Activated T-cell treated with anti-CD3 and anti-CD28 coated beads for 24 hours (primary cell): ENCODE measurements at places on chromosomes 1 and 21.

DNA sequence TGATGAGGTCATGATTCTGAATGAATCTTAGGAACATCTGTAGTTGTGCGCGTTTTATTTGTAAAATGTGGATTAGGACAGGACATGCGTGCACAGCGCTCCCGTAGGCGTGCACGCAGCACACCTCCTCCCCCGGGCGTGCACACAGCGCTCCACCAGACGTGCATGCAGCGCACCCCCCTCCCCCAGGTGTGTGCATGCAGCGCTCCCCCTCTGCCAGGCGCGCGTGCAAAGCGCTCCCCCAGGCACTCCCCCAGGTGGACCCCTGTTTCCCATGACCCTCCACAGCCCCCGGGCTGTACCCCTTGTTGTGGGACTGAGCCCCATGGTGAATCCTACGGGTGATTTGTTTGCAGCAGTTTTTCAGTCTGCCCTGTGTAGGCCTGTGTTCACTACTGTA, 61.6 kb downstream of the S100B start:
- no peak for DNase-seq

DNA sequence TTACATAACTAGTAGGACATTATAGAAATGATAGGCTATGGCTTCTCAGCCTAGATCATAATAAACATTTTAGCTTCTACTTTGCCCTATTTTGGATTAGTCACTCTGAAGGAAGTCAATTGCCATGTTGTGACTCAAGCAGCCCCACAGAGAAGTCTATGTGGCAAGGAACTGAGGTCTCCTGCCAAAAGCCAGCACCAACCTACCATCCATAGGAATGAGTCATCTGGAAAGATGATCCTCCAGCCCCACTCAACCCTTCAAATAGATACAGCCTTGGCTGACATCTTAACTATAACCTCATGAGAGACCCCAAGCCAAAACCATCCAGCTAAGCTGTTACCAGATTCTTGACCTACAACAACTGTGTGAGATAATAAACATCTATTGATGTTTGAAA, 76.3 kb upstream of the BEND5 start:
- no peak for DNase-seq

DNA sequence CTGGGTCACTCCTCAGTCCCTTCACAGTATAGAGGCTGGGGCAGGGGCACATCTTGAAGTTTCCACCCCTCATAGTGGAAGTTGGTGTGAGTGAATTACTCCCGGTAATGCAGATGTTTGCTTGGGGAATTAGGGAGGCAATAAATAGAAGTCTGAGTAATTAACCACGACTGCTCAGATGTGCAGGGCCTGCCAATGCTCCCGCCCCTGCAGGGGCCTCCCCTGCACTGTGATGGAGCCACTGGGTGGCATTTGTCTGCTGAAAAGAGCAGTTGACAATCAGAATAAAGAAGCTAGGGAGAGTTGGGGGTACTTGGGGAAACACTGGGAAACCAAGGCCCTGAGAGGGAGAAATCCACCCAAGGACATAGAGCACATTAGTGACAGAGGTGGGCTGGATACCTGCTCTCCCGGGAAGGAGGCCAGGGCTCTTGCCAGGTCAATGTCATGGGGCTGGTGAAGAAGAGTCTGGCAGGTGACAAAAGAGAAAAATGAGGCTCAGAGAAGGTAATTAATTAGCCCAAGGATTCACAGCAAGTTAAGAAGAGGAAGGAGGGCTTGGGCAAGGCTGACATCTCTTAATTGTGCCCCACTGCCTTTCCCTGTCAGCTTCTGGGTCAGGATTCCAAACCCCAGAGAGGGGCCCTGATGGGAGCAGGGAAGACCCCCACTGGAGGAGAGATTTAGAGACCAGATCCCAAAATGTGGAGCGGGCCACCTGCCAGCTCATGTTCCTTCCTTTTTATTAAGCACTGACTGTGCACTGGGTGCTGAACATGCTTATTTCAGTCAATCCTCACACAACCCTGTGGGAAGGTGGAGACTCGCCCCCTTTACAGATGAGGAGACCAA, 436.2 kb downstream of the MATN1 start:
- DNase-seq = no peak

- no peak for DNase-seq
These were observed 328.3 kb downstream of the SMYD3 start for GRCh38 chr1:246178717-246179311.

- peak; percentile 30 for DNase-seq
These were observed 38.6 kb upstream of the COX20 start for GRCh38 chr1:244796719-244797406.

GRCh38 chr1:90800012-90800717, 83.1 kb upstream of the BARHL2 start:
- DNase-seq = no peak

DNA sequence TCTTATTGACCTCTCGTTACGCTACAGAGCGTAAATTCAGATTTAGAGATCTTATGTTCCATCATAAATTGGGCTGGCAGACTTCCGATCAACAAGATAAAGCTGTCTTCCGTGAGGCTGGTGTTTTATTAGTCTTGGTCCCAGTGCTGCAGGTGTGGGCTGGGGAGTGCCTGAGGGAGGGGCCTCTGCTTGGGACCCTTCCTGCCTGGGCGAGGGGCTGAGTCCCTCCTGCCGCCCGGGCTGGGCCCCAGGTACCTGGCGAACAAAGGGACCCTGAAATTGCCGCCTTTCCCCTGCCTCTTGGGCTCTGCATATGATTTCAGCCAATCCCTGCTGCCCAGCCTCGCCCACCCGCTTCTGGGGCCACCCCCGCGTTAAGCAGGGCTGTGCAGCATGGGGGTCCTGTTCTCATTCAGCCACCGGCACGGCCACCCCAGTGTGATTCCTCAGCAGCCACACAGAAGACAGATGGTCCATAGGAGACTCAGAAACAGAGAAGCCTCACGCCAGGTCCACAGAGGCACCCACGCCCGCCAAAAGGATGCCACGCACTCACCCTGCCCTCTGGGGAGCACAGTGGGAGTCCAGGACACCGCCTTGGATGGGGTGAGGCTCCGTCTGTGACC, 6.1 kb upstream of the SAMD11 start:
- DNase-seq = no peak

DNA sequence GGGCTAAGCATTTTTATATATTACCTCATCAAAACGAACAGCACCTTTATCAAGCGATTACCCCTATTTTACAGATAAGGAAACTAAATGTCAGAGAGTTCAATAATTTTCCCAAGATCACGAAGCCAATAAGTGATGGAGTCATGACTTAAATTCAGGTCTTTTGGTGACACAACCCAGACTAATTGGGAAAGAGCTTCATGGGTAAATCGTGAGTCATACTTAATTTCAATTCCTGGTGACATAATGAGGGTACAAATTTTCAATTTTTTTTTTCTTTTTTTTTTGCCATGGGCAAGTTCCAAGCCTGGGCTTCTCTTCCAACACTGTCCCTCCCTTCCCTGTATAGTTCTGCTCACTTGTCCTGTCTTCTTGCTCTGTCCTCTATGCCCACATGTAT, 30.1 kb upstream of the IL10 start:
- DNase-seq = no peak

GRCh38 chr1:179175011-179175841, 54.3 kb downstream of the ABL2 start:
- DNase-seq = no peak

GRCh38 chr1:53121319-53122172, 20.9 kb downstream of the SLC1A7 start:
- DNase-seq = no peak

GRCh38 chr1:195462646-195463045, 1145.6 kb downstream of the KCNT2 start:
- DNase-seq = no peak

DNA sequence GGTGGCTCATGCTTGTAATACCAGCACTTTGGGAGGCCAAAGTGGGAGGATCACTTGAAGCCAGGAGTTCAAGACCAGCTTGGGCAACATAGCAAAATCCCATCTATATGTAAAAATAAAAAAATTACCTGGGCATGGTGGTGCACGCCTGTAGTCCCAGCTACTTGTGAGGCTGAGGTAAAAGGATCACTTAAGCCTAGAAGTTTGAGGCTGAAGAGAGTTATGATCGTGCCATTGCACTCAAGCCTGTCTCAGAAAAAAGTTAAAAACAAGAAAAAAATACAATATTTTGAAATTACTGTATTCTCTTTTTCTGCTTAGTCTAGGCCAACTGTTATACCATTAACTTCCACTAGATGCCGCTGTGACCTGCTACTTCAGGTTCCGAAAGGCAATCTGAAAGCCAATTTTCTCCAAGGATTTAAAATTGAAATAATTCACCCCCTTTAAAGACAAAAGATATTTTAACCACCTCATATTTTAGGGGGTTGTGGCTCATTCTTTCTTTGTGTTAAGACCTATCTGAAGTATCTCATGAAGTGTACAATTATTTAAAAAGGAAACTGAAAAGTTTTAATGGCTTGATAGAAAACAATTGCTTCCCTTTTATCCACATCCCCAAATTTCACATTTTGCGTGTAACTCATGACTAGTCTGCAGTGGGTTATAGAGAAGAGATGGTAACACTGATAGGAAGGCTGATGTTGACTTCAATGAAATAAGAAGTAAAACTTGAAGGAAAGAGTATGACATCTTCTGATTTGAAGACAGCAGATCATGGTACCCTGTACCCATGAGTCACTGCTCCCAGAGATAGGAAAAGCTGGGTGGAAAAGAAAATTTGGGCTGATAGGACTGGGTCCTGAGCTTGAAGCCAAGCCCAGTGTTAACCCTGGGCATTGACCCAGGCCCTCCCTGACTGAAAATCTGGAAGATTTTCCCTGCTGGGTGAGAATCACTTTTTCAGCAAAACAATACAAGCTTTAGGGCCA, 24.4 kb upstream of the CLDN14 start:
- DNase-seq = peak; percentile 23

GRCh38 chr1:30449428-30450147, 273.8 kb downstream of the MATN1 start:
- DNase-seq = no peak

GRCh38 chr1:52190500-52191252, 48.8 kb downstream of the ZFYVE9 start:
- no peak for DNase-seq

GRCh38 chr1:25623007-25623406, 6.4 kb downstream of the MAN1C1 start:
- no peak for DNase-seq

DNA sequence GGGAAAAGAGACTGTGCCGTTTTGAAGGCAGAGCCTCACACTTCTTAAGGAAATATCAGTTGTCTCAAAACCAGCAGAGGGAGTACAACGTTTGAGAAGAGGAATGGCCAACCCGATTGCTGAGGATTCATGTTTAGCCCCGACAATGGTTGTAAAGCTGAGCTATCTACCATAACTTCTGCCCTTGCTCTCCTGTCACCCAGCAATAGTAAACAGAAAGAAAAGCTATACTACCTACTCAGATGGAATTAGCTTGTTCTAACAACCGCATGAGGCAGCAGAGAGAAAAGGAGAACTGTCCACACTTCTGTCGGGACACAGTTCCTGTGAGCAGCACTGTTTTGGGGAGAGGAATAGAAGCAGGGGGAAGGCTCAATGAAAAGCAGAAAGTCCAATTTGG, 91.2 kb downstream of the SLC45A1 start:
- no peak for DNase-seq

- no peak for DNase-seq
These were observed 45.6 kb downstream of the KCNK1 start for GRCh38 chr1:233659495-233659894.

GRCh38 chr1:239566074-239566473, 179.7 kb downstream of the CHRM3 start:
- no peak for DNase-seq

DNA sequence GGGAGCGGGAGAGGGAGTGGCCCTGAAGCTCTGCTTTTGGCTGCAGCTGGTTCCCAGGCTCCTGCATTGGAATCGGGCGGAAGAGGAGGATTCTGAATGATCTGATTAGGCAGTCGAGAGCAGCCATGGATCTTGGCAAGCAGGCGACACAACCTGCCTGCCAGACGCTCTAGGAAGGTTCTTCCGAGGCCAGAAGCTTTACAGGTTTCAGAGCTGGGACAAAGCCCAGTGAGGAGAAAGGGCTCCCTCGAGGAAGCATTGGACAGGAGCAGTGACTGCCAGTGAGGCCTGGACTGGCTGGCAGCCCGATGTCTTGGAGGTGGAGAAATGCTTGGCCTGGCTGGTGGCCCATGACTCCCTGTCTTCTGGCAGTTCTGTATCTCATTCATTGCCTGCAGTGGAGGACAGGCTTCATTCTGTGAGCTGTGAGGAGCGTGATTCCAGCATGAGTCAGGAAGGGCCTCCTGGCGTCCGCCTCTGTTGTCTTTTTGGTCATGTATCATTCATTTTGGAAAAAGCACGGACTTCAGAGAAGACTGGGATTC, 132.7 kb upstream of the IPO9 start:
- no peak for DNase-seq

DNA sequence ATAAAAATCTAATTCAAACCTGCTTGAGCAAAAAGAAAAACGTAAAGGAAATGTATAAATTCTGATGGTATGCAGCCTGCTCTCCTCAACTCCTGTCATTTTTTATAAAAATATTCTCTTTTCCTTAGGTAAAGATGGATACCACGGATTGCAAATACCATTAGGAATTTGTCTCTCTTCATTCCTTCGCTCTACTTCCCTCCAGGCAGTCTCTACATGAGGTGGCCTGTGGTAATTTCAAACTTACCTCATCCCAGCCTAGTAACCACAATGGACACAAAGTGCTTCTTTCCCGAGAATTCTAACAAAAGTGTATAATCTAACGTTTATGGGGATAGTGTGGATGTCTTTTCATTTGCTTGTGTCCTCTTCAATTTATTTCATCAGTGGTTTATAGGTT, 239.5 kb upstream of the LRRC7 start:
- no peak for DNase-seq

DNA sequence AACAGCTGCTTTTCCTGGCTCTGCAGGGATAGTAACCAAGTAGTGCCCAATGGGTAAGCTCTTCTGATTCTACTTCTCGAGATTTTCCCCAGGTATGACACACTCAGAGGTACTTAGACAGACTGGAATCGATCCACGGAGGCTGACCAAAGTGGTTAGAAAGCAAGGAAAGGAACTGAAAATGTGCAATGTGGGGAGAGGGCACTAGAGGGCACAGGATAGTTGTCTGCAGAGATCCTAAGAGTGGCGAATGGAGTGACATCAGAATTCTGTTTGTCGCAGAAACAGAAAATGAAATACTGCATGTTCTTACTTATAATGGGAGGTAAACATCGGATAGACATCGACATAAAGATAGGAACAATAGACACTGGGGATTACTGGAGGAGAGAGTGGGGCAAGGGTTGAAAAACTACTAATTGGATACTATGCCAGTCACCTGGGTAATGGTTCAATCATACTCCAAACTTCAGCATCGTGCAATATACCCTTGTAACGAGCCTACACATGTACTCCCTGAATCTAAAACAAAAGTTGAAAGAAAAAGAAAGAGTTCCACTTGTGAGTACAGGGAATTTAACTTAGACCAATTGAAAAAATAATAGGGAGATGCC, 23.3 kb downstream of the CYP2J2 start:
- no peak for DNase-seq

DNA sequence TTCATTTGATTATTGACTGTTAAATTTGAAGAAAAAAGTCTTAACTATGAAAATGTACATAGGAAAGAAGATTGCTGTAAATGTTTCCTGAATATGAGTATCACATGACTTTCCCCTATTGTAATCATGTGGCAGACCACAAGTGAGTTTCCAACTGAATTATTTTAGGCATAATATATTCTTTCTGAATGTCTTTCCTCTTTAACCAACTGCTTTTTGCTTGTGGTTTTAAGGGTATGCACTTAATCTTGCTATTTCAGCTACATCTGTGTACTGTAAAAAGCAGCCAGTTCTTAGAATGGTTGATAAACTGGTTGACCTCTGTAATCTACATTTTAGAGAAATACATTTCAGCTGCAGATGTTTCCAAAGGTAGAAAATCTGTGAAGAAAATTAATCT, 400.7 kb downstream of the NEGR1 start:
- DNase-seq = no peak

GRCh38 chr1:5098981-5099385, 444.6 kb downstream of the AJAP1 start:
- DNase-seq = no peak
